ENCODE measurements at places on chromosomes 7 and 10.

DNA sequence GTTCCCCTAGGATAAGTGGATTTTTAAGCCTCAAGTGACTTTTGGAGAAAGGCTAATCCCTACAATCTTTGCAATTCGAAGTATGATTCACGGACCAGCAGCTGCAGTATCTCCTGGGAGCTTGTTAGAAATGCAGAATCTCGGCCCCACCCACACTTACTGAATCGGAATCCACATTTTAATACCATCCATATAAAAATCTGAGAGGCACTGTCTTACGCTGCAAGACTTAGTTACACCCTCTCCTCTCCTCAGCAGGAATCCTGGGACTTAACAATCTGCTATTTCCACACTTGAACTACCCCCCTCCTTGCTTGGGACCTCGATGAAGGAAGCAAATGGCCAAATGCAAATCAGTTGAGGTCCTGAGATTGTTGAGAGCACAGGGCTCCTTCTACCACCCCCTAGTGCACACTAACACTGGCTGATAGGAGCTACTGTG is 21.0 kb downstream of the ITPRIP start:
- DNase-seq = no peak

DNA sequence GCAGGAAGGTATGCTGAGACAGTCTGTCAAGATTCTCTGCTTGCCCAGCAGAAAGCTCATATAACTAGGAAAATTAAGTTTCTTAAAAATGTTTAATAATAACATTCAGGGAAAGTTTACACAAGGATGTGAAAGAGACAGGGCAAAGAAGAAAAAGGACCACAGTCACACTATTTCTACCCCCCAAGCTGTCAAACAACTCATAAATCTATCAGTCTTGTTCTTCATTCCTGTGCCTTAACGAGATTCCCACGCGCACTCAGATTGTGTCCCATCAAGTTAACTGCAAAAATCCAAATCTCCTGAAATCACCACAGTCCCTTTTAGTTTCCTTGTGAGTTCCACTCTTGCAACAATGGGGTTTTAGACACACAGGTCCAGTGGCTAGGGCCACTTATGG is 14.9 kb downstream of the CUL2 start:
- DNase-seq = no peak

GRCh38 chr7:106041140-106041717 is 70.9 kb downstream of the SYPL1 start:
- DNase-seq = no peak

GRCh38 chr10:89327803-89328441 is at the start of gene IFIT3:
TSS of gene IFIT3 (plus strand) at chr10:89327997. CDS start at chr10:89328074, 77 bp downstream.
- DNase-seq = no peak

- no peak for DNase-seq
Observed at GRCh38 chr10:81019029-81019890, 481.6 kb downstream of the SH2D4B start.

DNA sequence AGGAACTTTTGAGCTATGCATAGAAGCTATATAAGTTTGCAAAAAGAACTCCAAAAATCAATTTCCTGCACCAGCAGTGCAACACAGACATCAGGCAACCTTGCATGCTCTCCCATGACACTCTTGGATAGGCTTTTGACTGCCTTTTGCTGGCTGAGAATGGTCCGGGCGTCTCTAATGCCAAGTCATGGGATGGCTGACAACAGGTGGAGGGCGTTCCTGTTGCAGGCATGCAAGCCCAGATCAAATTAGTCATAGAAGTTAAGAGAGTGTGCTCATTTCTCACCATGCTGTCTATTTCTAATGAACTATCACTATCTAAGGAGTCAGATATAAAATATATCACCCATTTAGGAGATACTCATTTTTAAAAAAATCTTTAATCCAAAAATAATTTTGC is 8.4 kb downstream of the PLCE1 start:
- DNase-seq = no peak

DNA sequence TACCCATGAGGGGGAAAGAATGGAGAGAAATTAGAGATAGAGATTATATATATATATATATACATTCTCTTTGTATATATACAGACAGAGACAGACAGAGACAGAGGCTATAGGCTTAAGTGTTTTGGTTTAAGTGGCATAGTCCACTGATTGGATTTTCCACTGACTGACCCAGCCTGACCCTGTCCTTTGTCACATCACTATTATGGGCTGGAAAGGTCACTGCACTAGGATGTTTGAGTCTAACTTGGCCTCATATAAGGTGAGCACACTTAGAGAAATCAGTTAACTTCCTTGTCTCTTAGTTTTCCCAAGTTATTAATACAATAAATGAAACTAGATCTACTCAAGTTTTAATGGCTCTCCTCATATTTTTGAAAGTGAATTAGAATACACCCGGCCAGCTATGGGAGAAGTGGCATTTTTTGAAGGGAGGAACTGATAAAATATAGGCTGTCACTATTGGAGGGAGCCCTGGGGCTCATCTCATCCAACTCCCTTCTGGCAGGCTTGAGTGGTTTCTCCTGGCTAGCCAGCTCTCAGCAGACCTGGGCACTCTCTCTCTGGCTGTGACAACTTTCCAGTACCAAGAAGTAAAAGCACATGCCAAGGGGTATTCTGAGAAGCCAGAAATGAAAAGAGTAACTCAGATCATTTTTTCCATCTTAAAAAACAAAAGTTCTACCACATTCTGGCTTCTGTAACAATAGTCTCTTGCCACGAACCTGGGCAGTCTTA is 455.6 kb upstream of the ANKRD30A start:
- no peak for DNase-seq

DNA sequence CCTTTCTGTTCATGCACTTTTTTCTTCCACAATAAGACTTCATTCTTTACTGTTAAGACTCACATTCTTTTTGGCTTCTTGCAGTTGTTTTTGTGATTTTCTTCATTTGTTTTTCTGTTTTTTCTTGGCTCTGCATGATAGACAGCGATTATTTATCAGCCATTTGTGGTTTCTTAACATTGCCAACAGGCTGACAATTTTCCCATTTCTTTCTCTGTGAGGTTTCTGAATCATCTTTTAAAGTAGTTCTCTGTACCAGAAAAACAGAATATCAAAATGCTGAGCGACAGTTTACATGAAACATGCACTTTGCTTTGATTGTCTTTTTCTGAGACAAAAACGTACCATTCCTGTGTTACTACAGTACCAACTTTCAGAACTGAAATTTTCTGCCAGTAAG is 334.2 kb upstream of the MAGI2 start:
- DNase-seq = no peak

GRCh38 chr7:45469103-45469502 is 105.1 kb upstream of the ADCY1 start:
- no peak for DNase-seq

- DNase-seq = no peak
Observed at GRCh38 chr7:32221736-32222135, 151.5 kb upstream of the PDE1C start.

DNA sequence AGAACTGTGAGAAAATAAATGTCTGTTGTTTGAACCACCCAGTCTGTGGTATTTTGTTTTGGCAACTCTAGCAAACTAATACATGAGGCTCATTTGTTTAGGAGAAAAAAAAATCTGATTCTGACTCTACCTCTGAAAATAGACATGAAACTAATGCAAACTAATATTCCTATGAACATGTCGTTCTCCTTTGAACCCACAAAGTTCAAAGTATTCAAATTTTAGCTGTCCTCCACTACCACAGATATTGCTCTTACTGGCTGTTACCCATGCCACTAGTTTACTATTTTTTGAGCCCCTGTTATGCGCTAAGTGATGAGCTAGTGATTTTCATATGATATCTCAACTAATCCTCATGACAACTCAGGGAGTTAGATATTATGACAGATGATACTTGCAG is 58.8 kb upstream of the ZNF804B start:
- no peak for DNase-seq

DNA sequence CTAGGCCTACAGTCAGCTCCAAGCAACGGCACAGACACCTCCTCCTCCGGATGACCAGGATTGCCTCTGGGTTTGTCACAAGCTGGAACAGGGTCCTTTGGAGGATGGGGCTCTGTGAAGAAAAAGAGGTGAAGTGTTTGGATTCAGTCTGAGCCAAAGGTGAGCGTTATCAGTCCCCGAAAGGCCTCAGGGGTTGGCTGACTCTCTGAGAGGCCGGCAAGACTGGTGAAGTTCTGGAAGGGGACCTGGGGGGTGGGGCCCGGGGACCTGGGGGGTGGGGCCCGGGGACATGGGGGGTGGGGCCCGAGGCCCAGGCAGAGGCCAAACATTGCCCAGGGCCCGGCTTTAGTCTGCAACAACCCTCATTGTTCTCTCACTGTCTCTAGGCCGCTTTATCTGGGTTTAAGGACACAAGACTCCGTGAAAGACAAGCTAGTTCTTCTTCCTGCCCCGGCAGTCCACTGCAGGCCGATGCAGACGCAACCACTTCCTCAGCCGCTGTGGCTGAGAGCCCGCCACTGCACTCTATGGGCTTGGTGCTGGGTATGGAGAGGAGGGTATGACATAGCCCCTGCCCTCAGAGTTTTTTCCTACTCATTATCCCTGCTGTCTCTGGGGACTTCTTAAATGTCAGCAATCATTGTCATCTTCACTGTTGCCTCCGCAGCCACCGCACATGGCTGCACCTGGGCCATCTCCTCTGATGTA is 27.4 kb upstream of the PSAP start:
- DNase-seq = no peak

DNA sequence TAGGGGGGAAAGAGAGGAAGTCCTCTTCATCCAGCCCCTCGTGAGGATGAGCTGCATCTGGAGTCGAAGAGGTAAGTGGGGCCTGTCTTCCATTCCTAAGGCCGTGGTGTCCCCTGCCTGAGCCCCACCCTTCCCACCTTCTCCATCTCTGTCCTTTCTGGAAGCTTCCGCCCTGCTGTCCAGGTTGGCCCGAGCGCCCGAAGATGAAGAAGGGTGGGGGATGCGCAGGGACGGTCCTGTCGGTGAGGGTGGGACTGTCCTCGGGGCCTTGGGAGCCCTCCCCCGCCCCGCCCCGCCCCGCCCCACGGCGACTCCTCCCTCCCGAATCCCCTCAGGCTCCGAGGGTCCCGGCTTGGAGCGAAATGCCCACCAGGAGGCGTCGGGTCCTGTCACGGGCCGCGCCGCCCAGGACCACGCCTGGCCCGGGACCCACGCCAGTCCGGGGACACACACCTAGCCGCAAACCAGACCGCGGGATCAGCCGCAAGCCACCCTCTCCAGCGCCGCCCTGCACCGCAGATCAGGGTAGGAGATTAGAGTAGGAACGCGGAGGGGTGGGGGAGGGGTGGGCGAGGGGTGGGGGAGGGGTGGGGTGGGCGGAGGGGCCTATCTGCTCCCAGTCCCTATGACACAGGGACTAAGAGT is 15.3 kb downstream of the GPRIN2 start:
- DNase-seq = no peak

DNA sequence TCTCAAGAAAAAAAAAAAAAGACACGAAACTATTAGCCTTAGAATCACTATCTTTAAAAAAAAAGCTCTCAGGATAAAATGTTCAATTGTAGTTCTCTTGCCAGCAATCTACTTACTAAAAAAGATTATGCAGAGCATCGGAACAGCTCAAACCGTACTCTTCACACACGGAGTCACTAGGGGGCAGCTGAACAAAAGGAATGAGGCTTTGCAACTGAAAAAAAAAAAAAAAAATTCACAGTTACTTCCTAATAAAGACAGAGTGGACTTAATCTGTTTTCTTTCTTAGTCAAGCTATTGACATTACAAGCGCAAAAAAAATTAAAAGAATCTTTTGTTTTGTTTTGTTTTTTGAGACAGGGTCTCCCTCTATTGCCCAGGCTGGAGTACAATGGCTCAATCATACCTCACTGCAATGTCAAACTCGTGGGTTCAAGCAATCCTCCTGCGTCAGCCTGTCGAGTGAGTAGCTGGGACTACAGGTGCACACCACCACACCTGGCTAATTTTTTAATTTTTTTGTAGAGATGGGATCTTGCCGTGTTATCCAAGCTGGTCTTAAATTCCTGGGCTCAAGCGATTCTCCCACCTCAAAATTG is 11.5 kb downstream of the PMS2 start:
- no peak for DNase-seq

- no peak for DNase-seq
Observed at GRCh38 chr7:150992833-150993302, 2.1 kb downstream of the NOS3 start.

DNA sequence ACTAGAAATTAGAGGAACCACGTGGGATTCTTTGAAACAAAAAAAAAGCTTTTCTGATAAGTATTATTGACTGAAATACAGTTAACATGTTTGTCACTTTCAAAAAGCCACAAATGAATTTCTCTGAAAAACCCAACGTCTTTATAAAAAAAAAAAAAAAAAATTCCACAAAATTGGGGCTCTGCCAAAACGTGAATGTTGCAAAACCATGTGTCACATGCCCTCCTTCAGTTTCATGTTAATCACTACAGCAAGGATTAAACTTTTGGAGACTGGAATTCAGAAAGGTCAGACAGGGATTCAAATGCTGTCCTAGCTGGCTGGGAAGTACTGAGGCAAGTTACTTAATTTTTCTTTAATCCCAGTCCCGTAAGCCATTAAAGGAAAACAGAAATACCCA is 278.0 kb upstream of the KLF14 start:
- no peak for DNase-seq

- no peak for DNase-seq
Observed at GRCh38 chr10:113753020-113753692, 1.7 kb downstream of the PLEKHS1 start.

GRCh38 chr7:47147213-47147631 is 434.7 kb downstream of the TNS3 start:
- DNase-seq = no peak

GRCh38 chr10:103145860-103146466 is 47.1 kb downstream of the NT5C2 start:
- no peak for DNase-seq

GRCh38 chr7:130180571-130181262 is 24.5 kb downstream of the TMEM209 start:
- no peak for DNase-seq

DNA sequence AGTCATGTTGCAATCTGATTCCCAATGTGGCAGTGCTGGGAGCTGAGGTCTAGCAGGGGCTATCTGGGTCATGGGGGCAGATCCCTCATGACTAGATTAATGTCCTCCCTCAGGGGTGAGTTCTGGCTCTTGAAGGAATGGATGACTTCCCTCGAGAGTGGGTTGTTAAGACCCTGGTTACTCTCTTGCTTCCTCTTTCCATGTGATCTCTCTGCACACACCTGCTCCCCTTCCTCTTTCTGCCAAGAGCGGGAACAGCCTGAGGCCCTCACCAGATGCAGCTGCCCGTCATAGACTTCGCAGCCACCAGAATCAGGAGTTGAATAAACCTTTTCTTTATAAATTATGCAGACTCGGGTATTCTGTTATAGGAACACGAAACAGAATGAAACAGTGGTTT is 37.8 kb downstream of the SFMBT2 start:
- DNase-seq = no peak

GRCh38 chr10:68086011-68086410 is 10.9 kb upstream of the HERC4 start:
- DNase-seq = no peak

- no peak for DNase-seq
Observed at GRCh38 chr10:4943821-4944220, 19.4 kb upstream of the AKR1C1 start.

- no peak for DNase-seq
Observed at GRCh38 chr10:7520507-7521485, 110.0 kb upstream of the SFMBT2 start.

GRCh38 chr7:83983606-83984005 is 211.0 kb downstream of the SEMA3A start:
- DNase-seq = no peak

GRCh38 chr10:82462910-82463551 is 588.0 kb downstream of the NRG3 start:
- no peak for DNase-seq

- no peak for DNase-seq
Observed at GRCh38 chr7:151592868-151593486, 73.3 kb upstream of the RHEB start.

All from esophagus squamous epithelium (tissue), 5 donors.